ENCODE measurements at places on chromosomes 7 and 10. TPM values are rescaled to one million over a fixed set of nuclear protein-coding genes. Genes with fewer than 3 reads are reported as not detected.

Gene PTPRZ1
- under 0.01 TPM for total RNA-seq

Gene THSD7A
- total RNA-seq, result 0.17 TPM

Gene KLHDC10
- total RNA-seq, result 9.4 TPM

Gene CACNA2D1
- total RNA-seq, result 5.4 TPM

Gene OPN1SW
- not detected for total RNA-seq

Gene SFTPD
- under 0.01 TPM for total RNA-seq

Gene PDK4
- 0.45 TPM for total RNA-seq

Gene SUN3
- total RNA-seq, result not detected

Gene BHLHA15
- 0.59 TPM for total RNA-seq

Gene IFIT1
- 12.3 TPM for total RNA-seq

Gene CTAGE4
- total RNA-seq, result 0.59 TPM

Gene BCAP29
- 60.2 TPM for total RNA-seq

Gene TMEM225B
- 0.17 TPM for total RNA-seq

Gene LRRTM3
- not detected for total RNA-seq

Gene TMEM139
- 0.17 TPM for total RNA-seq

Gene PLXDC2
- 4.9 TPM for total RNA-seq

Gene ANXA7
- 107 TPM for total RNA-seq

Gene PPP1R17
- total RNA-seq, result not detected

Gene ADRA2A
- not detected for total RNA-seq

Gene GTF2IRD2
- 3.5 TPM for total RNA-seq

Gene DRGX
- total RNA-seq, result not detected

Gene FAM180A
- total RNA-seq, result 11.1 TPM

Gene ZMIZ1
- total RNA-seq, result 18.7 TPM

Gene GRM8
- total RNA-seq, result not detected

Gene PALD1
- total RNA-seq, result 1.3 TPM

Gene CRHR2
- not detected for total RNA-seq

Gene GHRHR
- not detected for total RNA-seq

Gene PDZD7
- 1.0 TPM for total RNA-seq

Gene GRIFIN
- total RNA-seq, result not detected

Gene LIMK1
- total RNA-seq, result 34.6 TPM

Gene MMD2
- not detected for total RNA-seq

Gene RTKN2
- 0.89 TPM for total RNA-seq

Gene RHOBTB1
- 15.6 TPM for total RNA-seq

Gene SMKR1
- total RNA-seq, result not detected

Gene ADAM12
- 2.9 TPM for total RNA-seq

Gene AP4M1
- total RNA-seq, result 20.0 TPM

Gene GRK5
- 7.0 TPM for total RNA-seq

Measured in bronchus fibroblast of lung (primary cell).